ENCODE measurements at places on chromosomes 12 and 14.

GRCh38 chr12:24945845-24946244, 3.1 kb downstream of the BCAT1 start:
- DNase-seq, result no peak

- no peak for DNase-seq
Measured at GRCh38 chr12:102564026-102564425, 83.7 kb upstream of the IGF1 start.

DNA sequence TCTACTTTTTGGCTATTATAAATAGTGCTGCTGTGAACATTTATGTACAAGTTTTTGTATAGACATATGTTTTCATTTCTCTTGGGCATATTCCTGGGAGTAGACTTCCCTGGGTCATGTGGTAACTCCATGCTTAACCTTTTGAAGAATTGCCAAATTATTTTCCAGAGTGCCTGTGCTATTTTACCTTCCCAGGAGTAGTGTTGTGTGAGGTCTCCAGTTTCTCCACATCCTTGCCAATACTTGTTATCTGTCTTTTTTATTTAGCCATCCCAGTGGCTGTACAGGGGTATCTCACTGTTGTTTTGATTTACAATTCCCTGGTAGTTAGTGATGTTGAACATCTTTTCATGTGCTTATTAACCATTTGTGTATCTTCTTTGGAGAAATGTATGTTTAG, 18.9 kb downstream of the UBE3B start:
- no peak for DNase-seq

DNA sequence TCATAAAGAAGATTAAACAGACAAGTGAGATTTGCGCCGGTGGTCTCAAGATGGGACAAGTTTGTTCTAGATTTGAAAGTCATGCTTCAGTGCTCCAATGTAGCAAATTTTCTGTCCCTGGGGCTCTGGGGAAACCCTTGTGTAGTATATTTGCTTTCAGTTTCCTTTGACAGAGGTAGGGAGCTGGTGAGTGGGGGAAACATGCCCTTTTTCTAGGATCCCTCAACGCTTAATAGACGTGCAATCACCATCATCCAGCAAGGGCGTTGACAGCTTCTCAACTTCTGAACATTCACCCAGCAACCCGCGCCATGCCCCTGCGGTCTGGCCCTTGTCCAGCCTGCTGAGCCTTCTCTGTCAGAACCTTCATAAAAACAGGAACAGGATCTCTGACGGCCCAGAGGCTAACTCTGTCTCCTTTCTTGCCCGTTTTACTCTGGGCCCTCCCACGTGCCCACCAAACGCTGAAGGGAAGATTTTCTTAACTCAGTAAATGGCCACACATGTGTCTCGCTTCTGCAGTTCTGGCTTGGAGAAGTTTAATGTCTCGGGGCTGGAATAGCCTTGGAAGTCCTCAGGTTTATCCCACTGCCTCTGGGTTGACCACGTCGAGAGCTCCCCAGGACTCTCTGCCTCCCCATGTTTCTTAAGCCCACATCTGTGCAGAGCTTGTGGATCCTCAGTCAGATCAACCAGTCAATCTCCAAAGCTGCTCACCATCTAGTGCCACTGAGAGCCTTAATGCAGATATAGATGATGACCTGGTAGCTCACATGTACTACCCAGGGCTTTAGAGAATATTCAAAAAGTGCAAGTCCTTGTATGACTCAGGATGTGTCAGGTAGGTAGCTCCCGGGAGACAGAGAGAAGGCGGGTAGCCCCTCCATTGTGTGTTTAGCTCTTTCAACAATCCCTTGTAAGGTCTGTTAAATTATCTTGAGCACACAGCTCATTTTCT, 58.1 kb upstream of the CCND2 start:
- no peak for DNase-seq

- DNase-seq, result no peak
Measured at GRCh38 chr12:66668311-66668710, 10.6 kb downstream of the GRIP1 start.

- no peak for DNase-seq
Measured at GRCh38 chr12:95216711-95217376, 423 bp downstream of the FGD6 start.

- DNase-seq, result no peak
Measured at GRCh38 chr12:88918161-88918560, 337.9 kb upstream of the KITLG start.

- peak; percentile 90 for DNase-seq
Measured at GRCh38 chr14:74579447-74580274, 32.4 kb downstream of the LTBP2 start.

- no peak for DNase-seq
Measured at GRCh38 chr12:54265364-54265812, 14.5 kb downstream of the CBX5 start.

DNA sequence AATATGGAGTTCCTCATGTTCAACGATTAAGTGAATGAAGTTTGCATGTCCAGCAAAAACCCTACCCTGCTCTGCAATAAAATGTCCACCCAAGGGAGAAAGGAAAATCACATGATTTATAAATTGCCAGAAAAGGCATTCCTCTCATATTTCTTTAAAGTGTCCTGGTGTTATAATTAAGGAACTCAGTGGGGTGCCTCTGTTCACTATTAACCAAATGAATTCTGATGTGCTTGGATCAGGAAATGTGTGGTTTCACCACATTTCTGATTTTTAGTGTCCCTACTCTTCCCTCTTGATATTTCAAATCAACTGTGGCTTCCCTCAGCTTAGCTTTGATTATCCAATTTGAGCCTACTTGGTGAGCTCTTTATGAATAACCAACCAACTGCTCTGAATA, 208.1 kb downstream of the PHLDA1 start:
- DNase-seq, result peak; percentile 58

- no peak for DNase-seq
Measured at GRCh38 chr12:120167529-120168095, 26.9 kb downstream of the GCN1 start.

DNA sequence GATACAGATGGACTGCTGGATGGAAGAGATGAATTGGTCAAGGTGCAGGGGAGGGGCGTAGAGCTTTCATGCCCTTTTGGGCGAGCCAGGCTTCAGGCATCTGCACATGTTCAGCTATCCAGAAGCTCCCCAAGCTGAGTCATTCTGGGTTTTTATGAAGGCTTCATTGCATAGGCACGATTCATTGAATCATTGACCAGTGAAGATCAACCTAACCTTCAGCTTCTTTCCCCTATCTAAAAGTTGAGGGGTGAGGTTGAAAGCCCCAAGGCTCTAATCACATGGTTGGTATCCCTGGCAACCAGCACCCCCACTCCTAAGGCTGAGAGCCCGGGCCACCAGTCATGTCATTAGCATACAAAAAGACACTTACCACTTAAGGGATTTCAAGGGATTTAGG, 36.3 kb downstream of the RPS29 start:
- no peak for DNase-seq

DNA sequence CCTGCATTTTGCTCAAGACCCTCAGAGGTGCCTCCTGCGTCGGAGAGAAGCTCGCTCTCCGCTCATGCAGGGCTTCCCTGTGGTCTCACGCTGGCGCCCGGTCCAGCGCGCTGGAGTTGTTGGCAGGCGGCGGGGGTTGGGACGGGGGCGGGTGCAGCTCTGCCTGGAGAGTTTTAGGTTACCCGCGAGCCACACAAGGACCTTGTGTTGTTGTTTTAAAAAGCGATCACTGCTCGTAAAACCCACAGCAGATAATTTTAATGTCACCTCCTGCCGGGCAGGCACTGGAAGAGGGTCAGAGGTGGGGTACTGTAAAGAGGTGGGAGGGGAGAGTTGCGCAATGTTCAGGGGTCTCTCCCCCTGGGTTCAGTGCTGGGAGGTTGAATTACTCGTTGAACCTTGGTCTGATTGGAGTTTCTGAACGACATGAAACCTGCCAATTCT, 850 bp downstream of the SMOC1 start:
- no peak for DNase-seq

DNA sequence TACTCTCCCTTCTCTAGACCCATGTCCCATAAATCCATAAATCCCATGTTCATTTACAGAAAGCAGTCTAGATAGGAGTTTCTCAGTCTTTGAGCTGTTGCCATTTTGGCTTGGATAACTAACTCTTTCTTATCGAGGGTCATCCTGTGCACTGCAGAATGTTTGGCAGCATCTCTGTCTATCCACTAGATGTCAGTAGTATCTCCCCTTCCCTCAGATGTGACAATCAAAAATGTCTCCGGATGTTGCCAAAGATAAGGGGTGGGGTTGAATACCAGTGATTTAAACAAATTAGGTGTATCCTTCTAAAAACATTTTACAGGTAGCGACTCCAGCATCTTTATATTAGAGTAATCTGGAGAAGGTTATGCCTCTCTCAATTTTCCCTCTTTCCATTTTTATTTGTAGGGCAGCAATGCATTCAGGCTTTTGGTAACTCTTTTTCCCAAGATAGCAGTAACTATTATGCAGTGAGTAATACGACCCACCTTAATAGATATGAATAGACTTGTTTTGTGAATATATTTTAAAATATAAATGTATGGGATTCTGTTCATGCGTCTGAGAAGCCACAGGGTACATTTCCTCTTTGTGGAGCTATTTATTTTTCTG, 100.7 kb downstream of the LRRK2 start:
- peak; percentile 14 for DNase-seq

DNA sequence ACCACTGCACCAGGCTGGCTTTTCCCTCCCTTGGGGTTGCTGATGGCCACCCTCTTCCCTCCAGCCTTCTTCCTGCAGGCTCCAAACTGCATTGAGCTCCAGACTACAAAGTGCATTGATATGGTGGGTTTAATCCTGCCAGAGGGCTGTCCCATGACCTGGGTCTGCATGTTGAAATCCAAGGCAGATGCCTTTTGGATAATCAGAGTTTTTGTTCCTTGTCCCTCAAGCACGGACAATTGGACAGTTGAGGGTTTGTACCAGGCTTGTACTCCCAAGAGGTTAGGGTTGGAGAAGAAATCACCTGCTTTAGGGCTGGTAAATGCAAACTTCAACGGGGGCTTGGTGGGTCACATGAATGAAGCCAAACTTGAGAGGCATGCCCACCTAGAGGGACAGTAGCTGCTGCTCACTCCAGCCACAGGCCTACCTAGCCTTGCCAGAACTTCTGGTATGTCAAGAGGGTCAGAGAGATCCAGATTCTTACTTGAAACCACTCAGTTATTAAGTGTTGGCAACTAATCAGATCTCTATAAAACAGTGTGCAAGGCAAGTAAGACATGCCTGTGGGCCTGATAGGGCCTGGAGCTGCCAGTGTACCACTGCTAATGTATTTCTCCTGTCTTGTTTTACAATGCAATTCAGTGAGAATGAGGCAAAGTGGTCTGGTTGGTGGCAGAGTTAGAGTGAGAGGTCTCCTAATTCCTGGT, 21.7 kb upstream of the KRT83 start:
- no peak for DNase-seq

GRCh38 chr14:51880835-51881580, 20.6 kb downstream of the GNG2 start:
- peak; percentile 59 for DNase-seq

- DNase-seq, result no peak
Measured at GRCh38 chr14:93732524-93732923, 55.8 kb downstream of the PRIMA1 start.

DNA sequence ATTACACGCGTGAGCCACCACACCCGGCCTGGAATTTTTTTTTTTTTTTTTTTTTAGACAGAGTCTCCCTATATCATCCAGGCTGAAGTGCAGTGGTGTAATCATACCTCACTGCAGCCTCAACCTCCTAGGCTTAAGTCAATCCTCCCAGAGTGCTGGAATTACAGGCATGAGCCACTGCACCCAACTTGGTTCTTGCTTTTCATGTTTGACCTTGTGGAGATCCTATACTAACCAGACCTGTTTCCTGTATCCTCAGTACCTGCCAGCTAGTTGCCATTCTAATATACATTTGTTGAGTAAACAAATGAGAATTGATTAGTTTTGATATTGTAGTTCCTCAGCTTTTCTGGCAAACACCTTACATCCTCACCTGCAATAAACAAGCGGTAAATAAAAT, 3.2 kb upstream of the VSIG10 start:
- DNase-seq, result no peak

GRCh38 chr14:53824061-53824460, 132.6 kb downstream of the BMP4 start:
- no peak for DNase-seq

GRCh38 chr12:98893126-98893674, 248.1 kb downstream of the APAF1 start:
- peak; percentile 13 for DNase-seq

GRCh38 chr12:95116773-95117172, 43.4 kb upstream of the NR2C1 start:
- DNase-seq, result no peak

DNA sequence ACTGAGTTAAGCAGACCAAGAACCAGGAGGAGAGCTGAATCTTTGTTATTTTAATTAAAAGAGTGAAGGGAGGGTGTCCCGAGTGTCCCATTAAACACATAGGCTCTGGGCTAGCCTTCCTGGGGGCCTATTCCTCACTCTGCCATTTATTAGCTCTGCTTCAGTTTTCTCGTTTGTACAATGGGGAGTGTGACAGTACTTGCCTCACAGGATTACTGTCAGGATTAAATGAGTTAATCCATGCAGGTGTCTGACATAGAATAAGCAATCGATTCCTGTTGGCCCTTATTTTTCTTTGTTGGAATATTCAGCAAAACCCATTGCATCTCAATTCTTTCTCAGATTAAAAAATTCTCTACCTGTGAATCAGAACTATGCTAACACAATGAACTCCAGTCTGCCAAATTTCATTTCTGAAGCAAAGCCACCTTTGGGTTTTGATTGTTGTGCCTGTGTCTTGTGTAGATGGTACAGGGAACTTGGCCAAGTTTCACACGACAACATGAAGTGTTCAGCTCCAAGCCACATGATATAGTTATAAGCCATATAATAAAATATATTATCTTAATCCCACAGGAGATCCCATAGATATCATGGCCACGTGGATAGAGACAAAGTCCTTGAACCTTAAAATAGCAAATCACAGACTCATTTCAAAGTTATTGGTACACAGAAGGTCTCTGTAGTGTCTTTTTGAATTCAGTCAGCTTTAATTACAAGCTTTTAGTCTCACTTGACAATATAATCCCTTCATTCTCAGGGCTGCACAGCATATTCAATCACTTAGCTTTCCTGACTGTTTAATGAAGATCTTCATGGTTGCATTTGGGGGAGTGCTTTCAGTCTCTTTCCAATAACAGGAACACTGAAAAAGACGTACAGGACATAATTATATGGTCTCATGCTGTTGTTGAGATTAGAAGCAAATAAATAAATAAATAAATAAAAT, 34.4 kb upstream of the CRY1 start:
- no peak for DNase-seq

GRCh38 chr12:53097564-53098353, at the start of gene IGFBP6:
Gene IGFBP6 (plus strand): TSS chr12:53097667. CDS start chr12:53097718, 51 bp downstream.
- DNase-seq, result peak; percentile 41
